ENCODE measurements at places on chromosomes 6 and 20. TPM values are rescaled to one million over a fixed set of nuclear protein-coding genes. Genes with fewer than 3 reads are reported as not detected.

EEF1E1 gene
- 68.0 TPM for total RNA-seq

MEI4 gene
- not detected for total RNA-seq

NKX2-2 gene
- not detected for total RNA-seq

NUDT3 gene
- total RNA-seq: 6.5 TPM

SEMG1 gene
- total RNA-seq: not detected

GGTLC1 gene
- total RNA-seq: not detected

MLN gene
- not detected for total RNA-seq

TMEM239 gene
- total RNA-seq: not detected

Measured in A549 treated with GW870086 at 1 μM for 4 hours (cell line).